Neural crest cell (in vitro differentiated cells): ENCODE measurements at places on chromosomes 1 and 21. TPM values are rescaled to one million over a fixed set of nuclear protein-coding genes. Genes with fewer than 3 reads are reported as not detected.
A peak's percentile ranks its signal among the peaks of the same experiment; 100 is the strongest.

DNA sequence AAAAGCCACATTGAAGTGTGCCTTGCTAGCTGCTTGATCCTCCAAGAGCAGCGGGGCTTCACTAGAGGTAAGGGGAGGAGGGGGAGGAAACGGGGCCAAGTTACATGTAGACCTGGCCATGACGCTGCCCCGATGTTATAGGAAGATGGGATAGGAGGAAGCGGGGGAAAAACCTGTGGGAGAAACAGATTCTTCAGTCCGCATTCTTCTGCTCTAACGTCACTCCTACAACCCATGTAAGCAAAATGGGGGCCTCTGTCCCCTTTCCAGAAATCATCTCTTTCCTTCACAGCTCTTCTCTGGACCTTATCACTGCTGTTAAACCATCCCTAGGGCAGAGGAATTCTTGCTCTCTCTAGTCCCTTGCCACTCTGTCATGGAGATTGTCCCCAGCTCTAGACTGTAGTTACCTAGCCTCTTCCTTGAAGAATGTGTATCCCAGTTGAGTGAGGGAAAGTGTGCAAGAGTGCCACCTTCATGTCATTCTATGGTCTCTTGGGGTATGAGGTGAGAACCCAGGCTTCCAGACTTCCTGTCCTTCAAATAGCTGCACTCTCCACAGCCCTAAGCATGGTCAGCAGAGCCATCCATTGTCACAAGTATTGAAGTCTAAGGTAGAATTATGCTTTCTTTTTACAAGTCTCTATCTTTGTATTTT is 11.4 kb downstream of the PLEKHO1 start:
- H3K36me3 ChIP-seq = peaks cover 35% of the 10 kb centered on the region
- peak overlapping the region; percentile 7 for H3K4me3 ChIP-seq
- no peaks in the 10 kb centered on the region for H3K27me3 ChIP-seq
- peak overlapping the region; percentile 72 for H3K27ac ChIP-seq
- peaks cover 46% of the 10 kb centered on the region for H3K4me1 ChIP-seq

- DNase-seq = peak; percentile 60
- H3K27ac ChIP-seq = peak overlapping the region; percentile 83
- peak overlapping the region; percentile 73 for H3K4me3 ChIP-seq
- no peaks in the 10 kb centered on the region for H3K36me3 ChIP-seq
- H3K27me3 ChIP-seq = peaks cover 92% of the 10 kb centered on the region
These were observed 47.1 kb upstream of the OLIG2 start for GRCh38 chr21:32978331-32979270.

DNA sequence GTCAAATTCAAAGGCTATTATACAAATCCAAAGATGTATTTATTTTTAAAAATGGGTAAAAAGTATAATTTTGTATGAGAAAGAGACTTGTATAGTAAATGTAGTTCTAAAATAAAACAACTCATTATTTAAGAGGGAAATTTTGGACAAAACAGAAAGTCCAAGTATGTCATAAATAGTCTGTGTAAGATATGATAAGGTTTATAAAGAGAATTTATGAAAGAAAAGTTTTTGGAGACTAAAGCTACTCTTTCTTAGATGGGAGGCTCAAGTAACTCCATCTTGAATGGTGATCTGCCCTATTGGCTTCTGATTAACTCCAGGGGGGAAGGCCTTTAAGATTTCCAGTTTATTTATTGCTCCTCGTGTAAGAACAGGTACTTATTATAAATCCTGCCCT is 14.7 kb upstream of the OR2T27 start:
- no peaks in the 10 kb centered on the region for H3K36me3 ChIP-seq
- H3K27me3 ChIP-seq = no peaks in the 10 kb centered on the region
- no peak for DNase-seq
- H3K27ac ChIP-seq = no peak overlapping the region
- no peaks in the 10 kb centered on the region for H3K4me1 ChIP-seq
- no peak overlapping the region for H3K4me3 ChIP-seq

DNA sequence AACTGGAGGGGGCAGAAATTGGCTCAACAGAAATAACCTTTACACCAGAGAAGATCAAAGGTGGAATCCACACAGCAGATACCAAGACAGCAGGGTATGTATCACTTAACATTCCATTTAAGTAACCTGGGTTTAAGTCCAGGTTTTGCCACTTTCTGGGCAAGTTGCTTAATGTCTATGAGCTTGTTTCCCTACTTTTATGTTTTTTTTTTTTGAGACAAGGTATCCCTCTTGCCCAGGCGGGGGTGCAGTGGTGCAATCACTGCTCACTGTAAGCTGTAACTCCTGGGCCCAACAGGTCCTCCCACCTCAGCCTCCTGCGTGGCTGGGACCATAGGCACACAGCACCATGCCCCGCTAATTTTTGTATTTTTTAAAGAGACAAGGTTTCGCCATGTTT is 2.2 kb downstream of the RTCA start:
- DNase-seq = no peak
- H3K36me3 ChIP-seq = peaks cover 34% of the 10 kb centered on the region

DNA sequence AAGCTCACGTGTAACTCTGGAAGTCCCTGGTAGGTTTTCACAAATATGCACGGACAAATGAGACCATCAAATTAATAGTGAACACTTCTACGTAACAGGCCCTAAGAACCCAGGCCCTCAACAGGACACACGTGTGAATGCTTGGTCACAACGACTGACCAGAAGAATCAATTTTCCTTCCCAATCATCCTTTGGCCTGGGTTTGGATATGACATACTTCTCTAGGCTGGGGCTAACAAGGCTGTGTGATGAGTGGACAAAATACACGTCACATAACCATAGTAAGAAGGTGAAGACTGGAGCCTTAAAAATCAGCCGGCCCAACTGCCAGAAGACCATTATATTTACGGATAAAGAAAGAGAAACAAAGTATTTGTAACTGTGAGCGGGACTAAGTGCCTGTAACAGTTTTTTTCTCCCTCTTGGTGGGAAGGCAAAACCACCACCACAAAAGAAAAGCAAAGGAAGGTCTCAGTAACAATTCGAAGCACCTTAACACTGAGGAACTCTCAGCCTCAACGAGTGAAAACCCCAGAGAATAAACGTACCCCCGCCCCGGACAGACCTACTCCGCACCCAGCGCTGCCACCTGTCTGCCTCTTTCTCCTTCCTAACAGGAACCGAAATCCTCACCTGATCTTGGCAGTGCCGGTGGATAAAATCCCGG is 450 bp downstream of the SDE2 start:
- H3K36me3 ChIP-seq = no peaks in the 10 kb centered on the region
- H3K27ac ChIP-seq = peak overlapping the region; percentile 100
- DNase-seq = no peak
- no peaks in the 10 kb centered on the region for H3K27me3 ChIP-seq
- peaks cover 48% of the 10 kb centered on the region for H3K4me1 ChIP-seq

GRCh38 chr1:65243491-65243890 is 65.9 kb upstream of the DNAJC6 start:
- H3K36me3 ChIP-seq = no peaks in the 10 kb centered on the region
- no peak overlapping the region for H3K4me3 ChIP-seq
- no peak for DNase-seq
- no peak overlapping the region for H3K27ac ChIP-seq

DNA sequence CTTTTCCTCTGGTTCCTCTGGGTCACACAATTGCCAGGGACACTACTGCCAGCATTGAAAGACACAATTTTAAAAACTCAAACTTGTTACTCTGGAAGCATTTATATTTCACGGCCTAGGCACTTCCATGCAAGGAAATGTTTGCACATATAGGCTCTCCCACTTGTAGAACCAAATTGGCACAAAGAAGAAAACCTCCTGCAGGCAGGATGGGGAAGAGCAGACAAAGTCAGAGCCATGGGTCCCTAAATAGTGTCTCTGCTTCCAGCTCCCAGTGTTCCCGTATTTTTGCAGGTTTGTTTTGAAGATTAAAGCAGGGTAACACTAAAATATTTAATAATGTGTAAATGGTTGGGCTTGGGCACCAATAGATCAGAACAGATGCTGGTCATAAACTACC is 19.0 kb upstream of the ADGRL2 start:
- H3K4me3 ChIP-seq = no peak overlapping the region
- H3K27me3 ChIP-seq = no peaks in the 10 kb centered on the region
- H3K36me3 ChIP-seq = no peaks in the 10 kb centered on the region

DNA sequence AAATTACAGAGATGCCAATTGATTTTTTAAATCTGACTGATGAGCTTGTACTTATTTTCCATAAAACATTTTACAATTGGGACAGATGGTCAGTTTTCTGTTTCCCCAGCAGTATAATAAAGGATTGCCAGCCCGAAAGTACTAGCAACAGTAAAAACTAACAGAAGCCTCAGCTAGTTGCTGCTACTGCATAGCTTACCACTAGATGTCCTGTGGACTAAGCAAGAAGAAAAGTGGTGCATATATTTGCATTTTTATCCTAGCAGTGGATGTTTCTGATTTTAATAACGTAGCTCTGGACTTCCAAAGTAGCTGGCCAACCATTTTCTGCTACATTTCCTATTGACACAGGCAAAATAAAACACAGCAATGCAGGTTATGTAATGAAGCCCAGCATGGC is 241.5 kb downstream of the BARHL2 start:
- DNase-seq = no peak
- no peak overlapping the region for H3K4me3 ChIP-seq
- H3K27me3 ChIP-seq = no peaks in the 10 kb centered on the region
- H3K27ac ChIP-seq = no peak overlapping the region
- H3K36me3 ChIP-seq = no peaks in the 10 kb centered on the region

- H3K4me1 ChIP-seq = peaks cover 38% of the 10 kb centered on the region
- peaks cover 8% of the 10 kb centered on the region for H3K36me3 ChIP-seq
- peaks cover 4% of the 10 kb centered on the region for H3K27me3 ChIP-seq
- no peak overlapping the region for H3K4me3 ChIP-seq
- DNase-seq = no peak
These were observed 64.8 kb downstream of the PEX14 start for GRCh38 chr1:10539411-10540043.

- H3K27me3 ChIP-seq = peaks cover 18% of the 10 kb centered on the region
- no peaks in the 10 kb centered on the region for H3K36me3 ChIP-seq
- DNase-seq = no peak
- H3K27ac ChIP-seq = no peak overlapping the region
- H3K4me3 ChIP-seq = no peak overlapping the region
- H3K4me1 ChIP-seq = no peaks in the 10 kb centered on the region
These were observed 180.8 kb downstream of the NPHP4 start for GRCh38 chr1:5811419-5811818.

GRCh38 chr21:36015045-36015444 is 45.3 kb downstream of the SETD4 start:
- peaks cover 9% of the 10 kb centered on the region for H3K27me3 ChIP-seq
- H3K4me1 ChIP-seq = no peaks in the 10 kb centered on the region
- DNase-seq = no peak
- no peak overlapping the region for H3K4me3 ChIP-seq

- no peaks in the 10 kb centered on the region for H3K27me3 ChIP-seq
- H3K4me1 ChIP-seq = peaks cover 5% of the 10 kb centered on the region
- H3K27ac ChIP-seq = no peak overlapping the region
- peaks cover 33% of the 10 kb centered on the region for H3K36me3 ChIP-seq
- no peak for DNase-seq
- H3K4me3 ChIP-seq = no peak overlapping the region
These were observed 15.6 kb downstream of the SLFNL1 start for GRCh38 chr1:41005876-41006275.

DNA sequence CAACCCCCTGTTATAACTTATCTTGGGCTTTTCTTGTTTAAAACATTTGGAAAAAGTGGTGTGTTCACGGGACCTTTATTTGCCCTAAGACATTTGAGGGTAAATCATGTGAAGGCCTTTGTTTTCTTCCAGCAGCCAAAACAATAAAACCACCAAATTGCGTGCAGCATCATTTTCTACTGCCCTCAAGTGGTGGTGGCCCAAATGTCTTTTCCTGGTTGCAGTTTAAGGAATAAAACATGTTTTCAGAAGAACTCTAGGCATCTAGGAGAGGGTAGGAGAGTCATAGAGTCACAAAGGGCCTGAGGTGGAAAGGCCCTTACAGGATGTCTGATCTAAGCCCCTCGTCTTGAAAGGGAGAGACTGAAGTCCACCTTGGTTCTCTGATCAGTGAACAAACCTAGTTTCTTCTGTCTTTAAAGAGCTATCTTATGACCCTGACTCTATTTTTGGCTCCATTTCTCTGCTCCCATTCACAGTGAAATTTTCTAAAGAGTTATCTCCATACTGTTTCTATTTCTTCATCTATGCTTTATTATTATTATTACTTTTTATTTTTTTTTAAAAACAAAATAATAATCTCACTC is 16.0 kb upstream of the EPS15 start:
- H3K36me3 ChIP-seq = no peaks in the 10 kb centered on the region
- DNase-seq = peak; percentile 19
- H3K4me3 ChIP-seq = no peak overlapping the region

GRCh38 chr1:167621780-167622313 is 8.2 kb upstream of the RCSD1 start:
- H3K27ac ChIP-seq = no peak overlapping the region
- DNase-seq = no peak
- no peaks in the 10 kb centered on the region for H3K36me3 ChIP-seq
- no peak overlapping the region for H3K4me3 ChIP-seq
- H3K27me3 ChIP-seq = no peaks in the 10 kb centered on the region

GRCh38 chr21:46284733-46285132 is 678 bp downstream of the MCM3AP start:
- H3K27me3 ChIP-seq = no peaks in the 10 kb centered on the region
- peak overlapping the region; percentile 92 for H3K4me3 ChIP-seq
- no peak for DNase-seq
- peaks cover 20% of the 10 kb centered on the region for H3K36me3 ChIP-seq
- H3K27ac ChIP-seq = no peak overlapping the region

DNA sequence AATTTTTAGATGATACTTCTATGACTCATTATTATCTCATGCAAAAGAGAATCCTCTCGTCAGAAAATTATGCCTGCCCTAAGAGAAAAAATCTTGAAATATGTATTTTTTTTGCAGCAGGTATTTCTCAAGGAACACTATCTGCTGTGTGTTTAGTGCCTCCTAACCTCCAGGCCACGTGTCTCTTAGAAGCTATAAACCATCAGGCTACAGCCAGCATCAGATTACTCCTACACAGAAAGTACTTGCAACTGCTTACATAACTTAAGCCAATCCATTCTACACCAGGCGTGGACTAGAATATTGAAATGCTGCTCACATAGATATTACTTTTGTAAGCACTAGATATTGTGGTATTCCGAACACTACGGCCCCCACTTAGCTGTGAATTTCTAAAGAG is 933.4 kb downstream of the PLA2G4A start:
- H3K36me3 ChIP-seq = no peaks in the 10 kb centered on the region
- DNase-seq = no peak
- no peak overlapping the region for H3K27ac ChIP-seq
- no peaks in the 10 kb centered on the region for H3K4me1 ChIP-seq
- no peaks in the 10 kb centered on the region for H3K27me3 ChIP-seq

- no peak overlapping the region for H3K4me3 ChIP-seq
- no peak overlapping the region for H3K27ac ChIP-seq
- no peaks in the 10 kb centered on the region for H3K36me3 ChIP-seq
- H3K27me3 ChIP-seq = no peaks in the 10 kb centered on the region
- no peak for DNase-seq
These were observed 21.0 kb downstream of the HMGN2 start for GRCh38 chr1:26493267-26493666.

- no peak overlapping the region for H3K27ac ChIP-seq
- H3K4me3 ChIP-seq = no peak overlapping the region
- DNase-seq = no peak
- H3K4me1 ChIP-seq = no peaks in the 10 kb centered on the region
These were observed 47.5 kb upstream of the EEIG2 start for GRCh38 chr1:108512239-108513043.

GRCh38 chr1:6419397-6419803 is 319 bp downstream of the HES2 start:
- H3K27ac ChIP-seq = no peak overlapping the region
- peaks cover 93% of the 10 kb centered on the region for H3K27me3 ChIP-seq
- DNase-seq = no peak

ZNHIT6 gene
- 19.9 and 20.4 TPM in 2 replicates for total RNA-seq

GPR37L1 gene
- total RNA-seq = 0.05 TPM in 1 of 2 replicates, not detected in the other

TRIM67 gene
- 1.6 and 1.9 TPM in 2 replicates for total RNA-seq

SLC2A5 gene
- not detected in 2 replicates for total RNA-seq

SYT6 gene
- total RNA-seq = 3.1 and 3.5 TPM in 2 replicates

ADAMTS5 gene
- total RNA-seq = 0.34 and 0.40 TPM in 2 replicates

FCRL1 gene
- not detected in 2 replicates for total RNA-seq
